ENCODE measurements at places on chromosomes 7 and 10.

- no peak overlapping the region for H3K27ac ChIP-seq
- no peak for DNase-seq
- no peaks in the 10 kb centered on the region for H3K36me3 ChIP-seq
- no peak overlapping the region for H3K4me3 ChIP-seq
- H3K4me1 ChIP-seq, result no peaks in the 10 kb centered on the region
Measured at GRCh38 chr10:84704101-84704500, 375.7 kb downstream of the CCSER2 start.

- H3K4me1 ChIP-seq, result peaks cover 6% of the 10 kb centered on the region
- peaks cover 15% of the 10 kb centered on the region for H3K36me3 ChIP-seq
- H3K27ac ChIP-seq, result no peak overlapping the region
- H3K4me3 ChIP-seq, result no peak overlapping the region
- no peaks in the 10 kb centered on the region for H3K27me3 ChIP-seq
- no peak for DNase-seq
Measured at GRCh38 chr10:15141136-15142054, 27.1 kb downstream of the NMT2 start.

DNA sequence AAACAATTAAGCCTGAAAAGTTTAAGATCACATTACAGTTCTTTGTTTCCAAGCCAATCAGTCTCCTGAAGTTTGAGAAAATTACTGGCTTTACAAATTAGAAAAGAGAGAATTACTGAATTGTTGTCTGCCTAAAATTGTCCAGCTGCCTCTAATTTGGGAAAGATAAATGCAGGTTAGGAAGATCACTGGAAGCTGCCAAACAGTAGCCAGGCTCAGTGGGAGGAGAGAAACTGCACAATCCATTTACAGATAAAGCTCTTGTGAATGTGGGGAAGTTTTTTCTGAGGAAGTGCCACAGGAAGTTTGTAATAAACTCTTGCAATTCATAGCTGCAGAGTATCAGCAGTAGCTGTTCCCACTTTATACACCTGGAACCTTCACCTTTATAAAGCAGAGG, 100.7 kb downstream of the IQUB start:
- no peak overlapping the region for H3K4me3 ChIP-seq
- H3K27me3 ChIP-seq, result no peaks in the 10 kb centered on the region
- H3K4me1 ChIP-seq, result no peaks in the 10 kb centered on the region
- DNase-seq, result no peak
- H3K36me3 ChIP-seq, result no peaks in the 10 kb centered on the region
- H3K27ac ChIP-seq, result no peak overlapping the region

GRCh38 chr7:120997882-120998474, 9.5 kb downstream of the CPED1 start:
- H3K4me1 ChIP-seq, result peaks cover 6% of the 10 kb centered on the region
- no peak overlapping the region for H3K27ac ChIP-seq
- no peaks in the 10 kb centered on the region for H3K36me3 ChIP-seq
- no peak for DNase-seq
- H3K4me3 ChIP-seq, result no peak overlapping the region
- H3K27me3 ChIP-seq, result no peaks in the 10 kb centered on the region

- no peak for DNase-seq
- H3K27me3 ChIP-seq, result peaks cover 19% of the 10 kb centered on the region
- peaks cover 3% of the 10 kb centered on the region for H3K4me1 ChIP-seq
- no peak overlapping the region for H3K4me3 ChIP-seq
- H3K36me3 ChIP-seq, result no peaks in the 10 kb centered on the region
- H3K27ac ChIP-seq, result no peak overlapping the region
Measured at GRCh38 chr7:27107391-27108381, 5.2 kb upstream of the HOXA2 start.

- H3K4me3 ChIP-seq, result no peak overlapping the region
- no peak overlapping the region for H3K27ac ChIP-seq
- no peaks in the 10 kb centered on the region for H3K4me1 ChIP-seq
- H3K27me3 ChIP-seq, result no peaks in the 10 kb centered on the region
Measured at GRCh38 chr10:15737656-15738055, 17.9 kb upstream of the ITGA8 start.

- H3K4me3 ChIP-seq, result no peak overlapping the region
- H3K4me1 ChIP-seq, result no peaks in the 10 kb centered on the region
- DNase-seq, result no peak
- H3K27ac ChIP-seq, result no peak overlapping the region
Measured at GRCh38 chr7:156576216-156577058, 64.1 kb upstream of the RNF32 start.

DNA sequence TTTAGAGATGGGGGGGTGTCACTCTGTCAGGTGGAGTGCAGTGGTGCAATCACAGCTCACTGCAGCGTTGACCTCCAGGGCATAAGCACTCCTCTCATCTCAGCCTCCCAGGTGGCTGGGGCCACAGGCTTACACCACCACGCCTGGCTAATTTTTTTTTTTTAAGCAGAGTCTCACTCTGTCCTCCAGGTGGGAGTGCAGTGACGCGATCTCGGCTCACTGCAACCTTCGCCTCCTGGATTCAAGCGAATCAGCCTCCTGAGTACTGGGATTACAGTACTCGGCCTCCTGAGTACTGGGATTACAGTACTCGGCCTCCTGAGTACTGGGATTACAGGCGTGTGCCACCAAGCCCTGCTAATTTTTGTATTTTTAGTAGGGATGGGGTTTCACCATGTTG, 23.6 kb upstream of the PPIA start:
- no peaks in the 10 kb centered on the region for H3K36me3 ChIP-seq
- peaks cover 10% of the 10 kb centered on the region for H3K4me1 ChIP-seq
- no peak for DNase-seq
- no peaks in the 10 kb centered on the region for H3K27me3 ChIP-seq
- H3K27ac ChIP-seq, result no peak overlapping the region
- H3K4me3 ChIP-seq, result no peak overlapping the region

GRCh38 chr10:58384095-58384494, 1.1 kb upstream of the TFAM start:
- H3K4me1 ChIP-seq, result peaks cover 22% of the 10 kb centered on the region
- H3K36me3 ChIP-seq, result peaks cover 14% of the 10 kb centered on the region
- DNase-seq, result no peak
- peak overlapping the region; percentile 86 for H3K27ac ChIP-seq
- no peaks in the 10 kb centered on the region for H3K27me3 ChIP-seq

Data from effector memory CD4-positive, alpha-beta T cell (primary cell).